Sciatic nerve (tissue), 2 donors: ENCODE measurements at places on chromosomes 13 and 19. TPM values are rescaled to one million over a fixed set of nuclear protein-coding genes. Genes with fewer than 3 reads are reported as not detected.
A peak's percentile ranks its signal among the peaks of the same experiment; 100 is the strongest.

The KIR2DL3 gene
- not detected for total RNA-seq

DNA sequence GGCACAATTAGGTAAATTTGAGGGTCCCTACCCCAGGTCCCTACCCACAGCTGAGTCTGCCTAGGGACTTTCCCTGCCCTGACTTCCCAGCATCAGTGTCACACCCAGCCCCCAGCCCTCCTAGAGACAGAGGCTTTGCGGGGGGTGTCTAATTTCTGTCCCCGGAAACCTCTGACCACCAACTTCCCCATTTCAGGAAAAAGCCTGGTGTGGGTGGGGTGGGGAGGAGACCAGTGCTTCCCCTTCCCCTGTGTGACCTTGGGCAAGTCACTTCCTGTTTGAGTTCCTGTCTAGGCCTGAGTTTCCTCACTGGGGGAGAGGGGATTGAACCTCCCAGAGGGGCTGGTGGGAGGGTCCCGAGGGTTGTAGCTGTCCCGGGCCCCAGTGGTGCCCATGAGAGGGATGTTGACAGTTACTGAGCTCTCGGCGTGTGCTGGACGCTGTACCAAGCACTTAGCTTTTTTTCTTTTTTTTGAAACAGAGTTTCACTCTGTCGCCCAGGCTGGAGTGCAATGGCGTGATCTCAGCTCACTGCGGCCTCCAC lies 7.9 kb downstream of the VASP start:
- no peak for DNase-seq

- no peak for DNase-seq
These were observed 12.5 kb upstream of the MAP1S start for GRCh38 chr19:17706750-17707181.

DNA sequence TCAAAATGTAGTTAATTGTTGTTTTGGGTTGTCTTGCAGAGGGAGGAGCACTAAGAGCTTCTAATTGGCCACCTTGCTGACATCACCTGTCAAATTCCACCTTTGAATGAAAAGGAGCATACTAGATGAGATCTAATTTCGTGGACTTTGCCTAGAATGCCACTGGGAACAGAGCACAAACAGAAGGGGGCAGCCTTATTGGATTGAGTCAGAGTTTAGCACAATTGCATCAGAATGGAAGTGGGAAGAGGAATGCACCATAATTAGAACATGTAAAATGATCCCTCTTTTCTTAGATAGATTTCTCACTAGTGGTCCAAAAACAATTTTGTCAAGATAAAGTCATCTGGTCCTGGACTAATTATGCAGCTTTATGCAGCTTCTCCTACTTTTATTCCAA lies 1552.2 kb downstream of the PCDH9 start:
- DNase-seq, result no peak

GRCh38 chr19:2428321-2428690 lies 920 bp upstream of the TIMM13 start:
- DNase-seq, result peak; percentile 72

DNA sequence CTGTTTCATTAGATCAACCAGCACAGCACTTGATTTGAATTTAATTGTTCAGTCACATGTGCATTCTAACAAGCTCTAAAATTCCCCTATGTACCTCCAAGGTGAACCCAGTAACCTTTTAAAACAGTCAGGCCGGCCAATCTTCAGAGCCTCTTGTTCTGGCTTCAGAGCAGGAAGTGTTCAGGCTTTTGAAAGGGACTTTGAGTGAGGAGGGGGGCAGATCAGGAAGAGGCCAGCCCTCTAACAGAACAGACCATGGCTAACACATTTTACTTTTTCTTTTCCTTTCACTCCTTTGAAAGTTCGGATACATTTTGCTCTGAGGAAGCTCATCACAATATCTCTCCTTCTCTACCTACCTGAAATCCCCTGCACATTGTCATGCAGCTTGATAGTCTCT lies 390.3 kb downstream of the TBC1D4 start:
- no peak for DNase-seq

DNA sequence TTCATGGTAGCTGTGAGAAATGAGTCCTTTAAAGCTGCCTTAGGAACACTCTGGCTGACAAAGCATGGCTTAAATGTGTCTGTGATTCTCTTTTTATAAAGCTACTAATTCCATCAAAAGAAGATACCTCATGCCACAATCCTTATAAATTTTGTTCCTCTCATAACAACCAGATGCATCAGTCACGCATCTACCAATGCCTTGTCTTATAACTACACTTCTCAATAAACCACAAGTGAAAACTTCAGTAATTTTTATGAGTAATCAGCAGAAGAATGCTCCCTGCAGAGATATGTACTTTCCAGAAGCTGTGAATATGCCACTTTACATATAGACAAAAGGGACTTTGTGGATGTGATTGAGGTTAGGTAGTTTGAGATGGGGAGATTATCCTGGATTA lies 147.8 kb downstream of the SUCLA2 start:
- DNase-seq, result no peak

DNA sequence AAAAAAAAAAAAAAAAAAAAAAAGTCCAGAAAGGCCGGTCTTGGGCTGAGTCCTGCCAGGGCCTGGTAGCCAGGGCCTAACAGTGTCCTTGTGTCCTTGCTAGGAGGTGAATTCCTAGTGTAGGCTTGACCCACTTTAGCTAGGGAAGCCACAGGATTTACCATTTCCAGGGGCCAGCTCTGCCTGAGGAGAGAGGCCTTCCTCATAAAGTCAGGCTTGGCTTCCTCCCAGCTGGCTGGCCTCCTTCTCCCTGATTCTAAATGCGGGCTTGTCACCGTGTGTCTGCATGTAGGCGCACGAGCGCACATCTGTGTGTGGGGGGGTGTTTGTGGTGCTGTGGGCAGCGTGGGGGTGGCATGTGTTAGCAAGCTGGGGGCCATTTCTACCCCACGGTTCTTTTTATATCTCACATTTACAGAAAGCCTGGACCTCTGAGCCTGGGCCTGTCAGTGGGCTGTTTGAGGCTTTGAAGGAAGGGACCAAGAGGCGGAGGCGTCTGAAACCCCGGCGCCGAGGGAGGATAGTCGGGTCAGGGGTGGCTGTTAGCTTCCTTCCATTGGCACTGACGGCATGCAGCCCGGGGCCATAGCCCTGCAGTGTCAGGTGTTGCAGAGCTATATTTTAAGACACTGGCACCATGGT lies 31.7 kb downstream of the IER2 start:
- peak; percentile 73 for DNase-seq
